ENCODE measurements at places on chromosomes 7 and 10. TPM values are rescaled to one million over a fixed set of nuclear protein-coding genes. Genes with fewer than 3 reads are reported as not detected.
A peak's percentile ranks its signal among the peaks of the same experiment; 100 is the strongest.

Gene NPY
- not detected for total RNA-seq

Gene BZW2
- 82.9 TPM for total RNA-seq

Gene OR2A1
- not detected for total RNA-seq

Gene CCNY
- 67.1 TPM for total RNA-seq

GRCh38 chr7:128353189-128353588, 8.3 kb downstream of the PRRT4 start:
- no peak for DNase-seq

GRCh38 chr10:93342921-93343320, 139.2 kb downstream of the MYOF start:
- no peak for DNase-seq

GRCh38 chr10:111873621-111874135, 309.9 kb downstream of the GPAM start:
- DNase-seq, result no peak

- DNase-seq, result no peak
Measured at GRCh38 chr10:114397651-114398145, 6.6 kb downstream of the AFAP1L2 start.

DNA sequence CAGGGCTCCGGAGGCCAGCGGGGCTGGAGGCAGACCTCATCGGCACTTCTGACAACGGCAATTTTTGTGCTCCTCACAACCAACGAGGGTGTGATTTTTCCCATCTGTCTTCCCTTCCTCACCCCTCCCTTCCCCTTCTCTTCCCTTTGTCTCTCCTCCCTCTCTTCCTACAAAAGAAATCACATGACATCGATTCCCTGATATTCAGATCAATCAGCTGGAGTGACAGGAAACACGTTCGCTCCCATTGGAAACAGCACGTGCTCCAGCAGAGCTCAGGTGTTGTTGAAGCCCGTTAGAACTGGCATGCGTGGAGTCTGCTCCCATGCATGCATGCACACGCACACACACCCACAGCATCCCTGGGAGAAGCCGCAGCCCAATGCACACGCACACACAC, 222.4 kb downstream of the PTPRN2 start:
- no peak for DNase-seq

GRCh38 chr10:86899670-86900276, 57.6 kb downstream of the MMRN2 start:
- DNase-seq, result no peak

DNA sequence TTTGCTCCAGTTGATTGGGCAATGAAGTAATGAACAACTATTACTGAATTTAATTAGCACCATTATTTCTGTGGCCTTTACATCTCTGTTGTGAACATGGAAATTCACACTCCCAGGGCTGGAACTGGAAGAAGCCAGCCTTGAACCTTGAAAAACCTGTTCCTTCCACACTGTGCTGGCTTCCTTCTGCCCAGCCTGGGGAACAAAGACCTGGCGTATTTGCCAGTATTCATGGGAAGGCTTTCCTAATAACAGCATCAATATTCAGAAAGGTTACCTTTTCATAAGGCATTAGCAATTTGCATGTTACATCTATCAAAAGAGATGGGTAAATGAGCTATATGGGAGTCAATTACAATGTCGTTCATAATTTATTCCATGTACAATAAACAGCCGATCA, 1.3 kb downstream of the C10orf90 start:
- no peak for DNase-seq

- DNase-seq, result no peak
Measured at GRCh38 chr10:110818311-110819256, 53.1 kb upstream of the PDCD4 start.

DNA sequence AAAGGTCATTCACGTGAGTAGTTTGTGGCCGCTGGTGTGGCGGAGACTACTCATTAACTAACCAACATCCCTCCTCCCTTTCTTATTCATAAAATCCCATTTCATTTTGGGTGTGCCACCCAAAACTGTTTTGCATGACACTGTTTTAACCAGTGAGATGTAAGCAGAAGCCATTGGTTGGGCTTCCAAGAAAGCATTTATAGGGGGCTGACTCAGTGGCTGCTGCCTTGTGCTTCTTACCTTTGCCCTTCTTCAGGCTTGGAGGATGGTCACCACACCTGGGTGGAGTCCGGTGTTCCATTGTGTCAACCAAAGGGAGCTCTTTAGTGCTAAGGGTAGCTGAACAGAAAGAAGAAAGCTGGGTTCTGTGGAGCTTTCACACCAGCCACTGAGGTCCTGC, 37.2 kb upstream of the EPC1 start:
- DNase-seq, result no peak

DNA sequence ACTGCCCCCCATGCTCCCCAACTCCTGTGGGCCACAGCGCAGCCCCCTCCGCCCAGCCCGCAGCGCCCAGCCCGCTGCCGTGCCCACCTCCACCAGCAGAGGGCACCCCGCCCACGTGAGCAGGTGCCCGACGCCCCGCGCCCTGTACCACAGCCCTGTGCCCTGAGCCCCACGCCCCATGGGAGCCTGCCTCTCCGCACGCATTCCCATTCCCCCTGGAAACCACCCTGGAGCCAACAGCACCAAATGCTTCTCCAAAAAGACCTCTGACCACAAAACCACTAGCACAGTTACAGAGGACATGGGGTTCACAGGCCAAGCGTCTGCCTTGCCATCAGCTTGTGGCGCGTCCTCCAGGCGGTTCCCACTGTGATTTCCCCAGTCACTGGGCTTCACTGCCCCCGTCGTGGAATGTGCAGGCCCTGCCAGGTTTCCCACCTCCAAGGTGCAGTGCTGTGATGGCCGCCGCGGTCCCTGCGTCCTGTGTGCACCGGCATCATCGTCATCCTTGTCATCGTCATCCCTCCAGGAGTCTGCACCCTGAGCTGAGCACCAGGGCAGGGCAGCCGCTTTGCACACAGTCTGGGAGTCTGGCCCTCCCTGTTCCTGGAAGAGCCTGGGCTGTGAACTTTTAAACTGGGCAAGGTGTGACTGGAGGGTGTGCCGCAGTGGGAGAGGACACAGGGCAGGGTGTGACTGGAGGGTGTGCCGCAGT, 61.7 kb downstream of the PWWP2B start:
- peak; percentile 48 for DNase-seq

GRCh38 chr10:78419481-78420265, 386.0 kb downstream of the RPS24 start:
- no peak for DNase-seq

DNA sequence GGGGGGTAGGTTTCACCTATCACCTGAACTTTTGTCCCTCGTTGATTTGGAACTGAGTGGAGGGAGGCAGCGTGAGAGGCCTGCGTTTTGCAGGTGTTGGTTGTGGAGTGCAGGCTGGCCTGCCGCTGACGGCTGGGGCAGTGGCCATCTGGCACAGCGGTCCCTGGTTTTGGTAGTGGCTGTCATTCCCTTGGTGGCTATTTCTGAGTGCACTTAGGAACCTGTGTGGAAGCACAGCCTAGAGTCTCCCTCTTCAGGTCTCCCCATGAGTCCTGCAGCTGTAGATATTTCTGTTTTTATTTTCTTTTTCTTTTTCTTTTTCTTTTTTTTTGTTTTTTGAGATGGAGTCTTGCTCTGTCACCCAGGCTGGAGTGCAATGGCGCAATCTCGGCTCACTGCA, 129.2 kb downstream of the CUL2 start:
- DNase-seq, result no peak

DNA sequence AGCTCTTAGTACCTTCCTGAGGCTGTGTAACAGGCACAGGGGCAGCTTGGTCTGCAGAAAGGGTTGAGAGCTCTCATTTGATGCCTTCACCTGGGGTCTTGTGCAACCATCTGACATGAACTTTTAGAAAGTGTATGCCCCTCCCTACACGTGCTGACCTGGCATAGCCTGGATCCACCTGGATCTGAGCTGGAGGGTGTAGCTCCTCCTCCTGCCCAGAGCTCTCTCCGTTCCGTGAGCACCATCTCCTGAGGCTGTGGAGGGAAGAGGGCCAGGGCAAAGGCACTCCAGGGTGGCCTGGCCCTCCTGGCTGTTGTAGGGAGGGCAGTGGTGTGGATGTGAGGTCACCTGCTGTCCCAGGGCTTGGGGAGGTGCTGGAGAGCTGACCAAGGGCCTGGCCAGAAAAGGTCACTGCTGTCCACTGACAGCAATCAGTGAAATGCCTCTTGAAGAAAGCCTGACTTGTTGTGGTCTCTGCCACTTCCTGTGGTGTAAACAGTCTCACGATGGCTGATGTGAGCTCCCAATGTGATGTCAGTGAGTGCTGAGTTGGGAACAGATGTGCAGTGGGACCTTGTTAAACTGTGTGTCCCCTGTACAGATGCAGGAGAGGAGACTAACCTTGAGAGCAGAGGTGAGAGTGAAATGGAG, 23.0 kb downstream of the AMZ1 start:
- peak; percentile 49 for DNase-seq

GRCh38 chr10:1036341-1036791, 10.7 kb upstream of the IDI2 start:
- no peak for DNase-seq

DNA sequence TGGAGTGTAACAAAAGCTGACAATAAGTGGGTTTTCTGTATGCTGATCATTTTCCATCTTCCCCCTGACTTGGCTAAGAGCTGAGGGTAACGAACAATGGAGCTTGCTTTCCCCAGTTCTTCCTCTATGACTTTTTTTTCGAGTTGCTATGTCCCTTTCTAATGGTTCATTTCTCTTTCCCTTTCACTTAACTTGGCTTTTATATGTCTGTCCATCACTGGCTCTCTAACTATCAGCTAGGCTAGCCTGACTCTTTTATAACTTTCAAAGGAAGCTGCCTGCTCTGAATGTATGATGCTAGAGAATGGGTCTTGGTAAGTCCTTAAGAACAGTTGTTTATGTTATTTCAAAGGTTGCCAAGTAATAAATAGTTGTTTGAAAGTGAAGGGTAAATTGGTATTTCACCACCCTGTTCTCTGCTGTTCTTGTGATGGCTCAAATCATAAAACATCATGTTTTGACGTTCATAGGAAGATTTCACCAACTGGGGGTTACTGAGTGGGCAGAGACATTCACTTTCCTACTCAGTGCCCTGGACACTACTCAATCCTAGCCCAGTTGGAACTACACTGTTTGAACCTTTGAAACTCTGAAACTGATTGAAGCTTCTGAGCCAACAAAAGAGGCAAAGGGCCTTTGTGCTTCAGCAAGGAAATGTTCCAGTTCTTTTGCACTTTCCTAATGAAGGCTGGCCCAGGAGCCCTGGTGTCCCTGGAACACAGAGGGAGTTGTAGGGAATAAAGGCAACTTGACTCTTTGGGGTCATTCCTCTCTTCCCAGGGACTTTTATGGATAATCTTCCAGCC, 85.4 kb upstream of the PHYHIPL start:
- DNase-seq, result no peak

Measured in activated T-helper 2 cell treated with anti-CD3 and anti-CD28 coated beads, Interferon-gamma antibody, Interleukin-2, Interleukin-4, amounts not matched to agents 10 μg/mL and 5 μg/mL and 100 μg/mL, durations not matched to agents 14 hours and 24 hours and 36 hours (primary cell).